ENCODE measurements at places on chromosomes 3 and 15.

- DNase-seq: no peak
These were observed 688.6 kb downstream of the DIPK2A start for GRCh38 chr3:144660186-144660585.

DNA sequence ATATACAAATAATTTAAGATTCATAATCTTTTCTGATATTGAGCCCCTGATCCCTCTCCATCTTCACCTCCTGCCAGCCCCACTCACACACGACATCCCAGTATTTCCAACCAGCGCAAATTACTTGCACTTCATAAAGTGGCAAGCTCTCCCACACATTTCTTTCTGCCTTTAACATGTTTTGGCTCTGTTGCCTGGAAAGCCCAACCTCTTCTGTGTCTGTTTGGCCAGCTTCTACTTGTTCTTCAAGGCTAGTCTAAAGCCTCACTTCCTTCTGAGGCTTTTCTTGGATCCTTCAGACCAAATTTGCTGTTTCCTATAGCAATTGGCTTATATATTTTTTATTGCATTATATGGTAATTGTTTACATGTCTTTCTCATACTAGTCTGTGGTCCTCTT, 5.1 kb upstream of the TM6SF1 start:
- DNase-seq: no peak

GRCh38 chr3:125353128-125353527, 22.0 kb downstream of the ZNF148 start:
- no peak for DNase-seq

DNA sequence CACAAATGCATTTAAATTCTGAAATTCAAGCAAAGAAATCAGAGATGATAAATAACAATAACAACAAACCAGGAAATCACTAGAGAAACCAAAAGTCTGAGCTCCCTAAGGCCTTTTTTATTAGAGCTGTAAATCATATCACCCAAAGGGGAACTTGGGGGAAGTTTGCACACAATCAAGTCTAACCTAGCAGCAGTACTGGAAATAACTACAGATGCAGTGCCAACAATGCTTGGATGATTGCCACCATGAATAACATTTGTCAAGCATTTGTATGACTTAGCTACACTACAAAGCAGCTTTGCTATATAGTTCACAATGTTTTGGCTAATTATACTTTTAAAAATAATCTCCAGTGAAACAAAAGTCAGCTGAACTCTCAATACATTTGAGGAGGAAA, 27.8 kb downstream of the SHQ1 start:
- no peak for DNase-seq

DNA sequence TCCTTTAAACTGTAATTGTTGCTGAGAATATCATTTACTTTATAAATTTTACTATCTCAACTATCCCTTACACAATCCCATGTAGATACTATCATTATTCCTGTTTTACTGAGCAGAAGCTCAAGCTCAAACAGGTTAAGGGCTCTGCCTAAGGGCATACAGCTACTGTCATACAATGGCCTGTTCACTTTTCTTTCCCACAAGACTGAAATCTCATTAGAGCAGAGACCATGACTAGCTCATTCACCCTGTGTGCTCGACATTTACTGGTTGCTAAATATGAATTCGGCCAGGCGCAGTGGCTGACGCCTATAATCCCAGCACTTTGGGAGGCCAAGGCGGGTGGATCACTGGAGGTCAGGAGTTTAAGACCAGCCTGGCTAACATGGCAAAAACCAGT, 1.6 kb upstream of the MESP2 start:
- no peak for DNase-seq

DNA sequence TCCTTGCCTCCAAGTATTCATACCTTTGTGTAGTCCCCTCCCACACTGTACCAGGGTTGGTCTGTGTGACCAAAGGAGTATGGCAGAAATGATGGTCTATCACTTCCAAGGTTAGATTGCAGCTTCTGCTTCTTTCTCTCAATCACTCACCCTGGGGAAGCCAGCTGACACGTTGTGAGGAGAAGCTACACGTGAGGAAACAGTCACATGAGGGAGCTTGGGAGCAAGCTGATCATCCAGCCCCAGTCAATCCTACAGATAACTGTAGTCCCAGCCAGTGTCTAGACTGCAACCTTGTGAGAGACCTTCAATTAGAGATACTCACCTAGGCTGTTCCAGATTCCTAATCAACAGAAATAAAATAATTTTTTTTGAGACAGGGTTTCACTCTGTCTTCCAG, 6.2 kb upstream of the ZNF774 start:
- DNase-seq: no peak

- no peak for DNase-seq
These were observed 289.2 kb upstream of the CHRM5 start for GRCh38 chr15:33679061-33679460.

DNA sequence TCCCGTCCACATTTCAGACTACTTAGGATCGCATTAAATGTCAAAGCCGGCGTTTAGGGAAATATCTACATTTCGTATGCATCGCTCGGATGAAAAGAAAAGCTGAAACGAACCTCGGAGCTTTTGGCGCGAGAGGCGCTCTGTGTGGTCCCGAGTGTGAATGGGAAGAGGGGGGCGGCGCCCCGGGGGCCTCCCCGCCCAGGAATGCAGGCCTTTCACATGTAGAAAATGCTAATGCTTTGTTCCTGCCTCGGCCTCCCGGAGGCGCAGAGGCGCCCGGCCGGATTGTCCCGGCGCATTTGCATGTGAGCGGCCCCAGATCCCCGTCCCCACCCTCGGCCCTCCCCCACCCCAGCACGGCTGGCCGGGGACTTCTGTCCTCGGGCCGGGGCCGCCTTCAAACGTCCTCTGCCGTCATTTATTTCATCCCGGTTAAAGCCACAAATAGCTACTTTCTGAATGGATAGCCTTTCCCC, 37.0 kb upstream of the TRIM71 start:
- DNase-seq: no peak

- no peak for DNase-seq
These were observed 119.9 kb upstream of the STT3B start for GRCh38 chr3:31412832-31413231.

DNA sequence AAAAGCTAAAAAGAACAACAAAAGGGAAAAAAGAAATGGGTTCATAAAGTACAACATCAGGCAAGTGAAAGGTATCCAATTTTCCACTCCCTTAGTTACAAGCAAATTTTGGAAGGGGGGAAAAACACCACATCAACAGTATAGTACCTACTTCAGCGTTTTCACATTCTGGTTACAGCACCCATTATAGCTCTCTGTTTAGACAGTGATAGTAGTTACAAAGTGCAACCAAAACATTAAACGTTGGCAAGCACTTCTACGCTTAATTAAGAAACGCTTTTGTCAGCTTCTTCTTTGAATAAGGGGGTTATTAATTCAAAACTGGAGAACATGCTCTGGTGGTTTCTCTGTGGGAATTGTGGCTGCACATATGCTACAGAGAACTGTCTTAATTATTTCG, 180.2 kb downstream of the VPS13C start:
- DNase-seq: no peak

GRCh38 chr3:176505878-176506621, 691.2 kb downstream of the TBL1XR1 start:
- no peak for DNase-seq

DNA sequence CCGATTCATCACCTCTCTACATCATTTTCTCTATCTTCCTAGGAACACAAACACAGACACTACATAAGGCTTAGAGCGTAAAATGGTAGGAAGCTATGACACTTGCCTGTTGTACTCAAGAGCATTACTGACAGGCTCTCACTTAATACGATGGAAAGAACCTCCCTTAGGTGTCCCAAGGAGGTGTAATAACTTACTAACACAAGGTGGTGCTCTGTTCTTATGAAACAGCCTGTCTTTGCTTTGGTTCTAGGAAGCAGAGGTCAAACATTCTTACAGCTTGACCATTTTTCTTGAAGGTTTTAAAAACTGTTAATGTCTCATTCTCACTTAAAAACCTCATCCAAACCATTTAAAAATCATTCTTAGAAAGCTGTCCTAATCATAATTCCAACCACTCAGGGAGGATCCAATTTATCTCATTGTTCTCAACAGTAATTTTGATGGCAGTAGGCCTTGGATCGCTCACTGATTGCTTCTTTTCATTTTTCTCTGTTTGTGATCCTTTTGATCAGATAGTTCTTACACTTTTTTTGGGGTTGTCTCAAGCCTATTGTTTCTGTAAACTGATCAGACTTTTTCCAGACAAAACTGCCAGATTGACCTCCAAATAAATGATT, 317.8 kb upstream of the AGTR1 start:
- no peak for DNase-seq

DNA sequence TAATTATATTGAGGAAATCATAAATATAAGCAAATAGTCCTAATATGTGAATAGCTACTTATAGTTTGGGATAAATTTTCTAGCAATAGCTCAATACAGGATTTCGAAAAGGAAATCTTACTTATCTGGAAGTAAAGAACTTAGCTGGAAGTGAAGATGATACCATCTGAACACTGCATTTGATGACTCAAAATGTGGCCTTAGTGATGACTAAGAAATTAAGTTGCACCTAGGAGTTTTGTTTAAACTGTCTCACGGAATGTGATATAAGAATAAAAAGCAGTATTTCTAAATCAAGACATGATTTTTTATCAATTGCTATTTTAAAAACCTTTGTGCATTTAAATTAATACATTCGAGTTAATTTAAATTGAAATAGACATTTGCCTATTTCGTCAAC, 91.2 kb downstream of the EOMES start:
- DNase-seq: no peak
